WERI-Rb-1 (cell line): ENCODE measurements at places on chromosomes 16 and 17.

- DNase-seq = no peak
Observed at GRCh38 chr17:78129351-78130089, 965 bp upstream of the TMC6 start.

- DNase-seq = no peak
Observed at GRCh38 chr16:15484662-15485061, 50.3 kb downstream of the BMERB1 start.

DNA sequence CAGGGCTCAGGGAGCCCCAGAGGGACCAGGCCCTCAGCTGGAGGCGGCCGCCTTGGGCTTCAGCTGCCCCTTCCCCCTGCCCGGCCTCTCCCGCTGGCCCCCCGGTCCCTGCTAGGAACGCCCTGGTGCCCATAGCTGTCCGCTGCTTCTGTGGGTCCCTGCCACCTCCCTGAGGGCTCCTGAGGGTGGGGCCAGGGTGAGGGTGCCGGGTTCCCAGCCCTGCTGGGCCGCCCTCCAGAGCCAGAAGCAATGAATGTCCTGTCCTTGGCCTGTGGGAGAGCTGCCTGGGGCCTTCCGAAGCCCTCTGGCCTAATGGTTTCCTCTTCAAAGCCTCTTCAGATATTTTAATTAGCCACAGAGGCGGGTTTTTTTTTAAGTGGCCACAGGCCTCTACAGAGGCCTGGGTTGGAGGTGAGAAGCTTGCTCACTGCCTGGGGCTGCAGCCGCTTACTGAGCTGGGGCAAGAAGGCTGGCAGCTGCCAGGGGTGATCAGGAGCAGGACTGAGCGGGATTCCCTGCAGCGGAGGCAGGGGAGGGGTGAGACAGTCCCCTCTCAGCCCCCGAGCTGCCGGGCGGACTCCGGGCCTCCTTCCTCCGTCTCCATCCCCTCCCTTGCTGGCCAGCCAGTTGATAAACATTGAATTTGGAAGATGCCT, 9.9 kb downstream of the CENPX start:
- no peak for DNase-seq

DNA sequence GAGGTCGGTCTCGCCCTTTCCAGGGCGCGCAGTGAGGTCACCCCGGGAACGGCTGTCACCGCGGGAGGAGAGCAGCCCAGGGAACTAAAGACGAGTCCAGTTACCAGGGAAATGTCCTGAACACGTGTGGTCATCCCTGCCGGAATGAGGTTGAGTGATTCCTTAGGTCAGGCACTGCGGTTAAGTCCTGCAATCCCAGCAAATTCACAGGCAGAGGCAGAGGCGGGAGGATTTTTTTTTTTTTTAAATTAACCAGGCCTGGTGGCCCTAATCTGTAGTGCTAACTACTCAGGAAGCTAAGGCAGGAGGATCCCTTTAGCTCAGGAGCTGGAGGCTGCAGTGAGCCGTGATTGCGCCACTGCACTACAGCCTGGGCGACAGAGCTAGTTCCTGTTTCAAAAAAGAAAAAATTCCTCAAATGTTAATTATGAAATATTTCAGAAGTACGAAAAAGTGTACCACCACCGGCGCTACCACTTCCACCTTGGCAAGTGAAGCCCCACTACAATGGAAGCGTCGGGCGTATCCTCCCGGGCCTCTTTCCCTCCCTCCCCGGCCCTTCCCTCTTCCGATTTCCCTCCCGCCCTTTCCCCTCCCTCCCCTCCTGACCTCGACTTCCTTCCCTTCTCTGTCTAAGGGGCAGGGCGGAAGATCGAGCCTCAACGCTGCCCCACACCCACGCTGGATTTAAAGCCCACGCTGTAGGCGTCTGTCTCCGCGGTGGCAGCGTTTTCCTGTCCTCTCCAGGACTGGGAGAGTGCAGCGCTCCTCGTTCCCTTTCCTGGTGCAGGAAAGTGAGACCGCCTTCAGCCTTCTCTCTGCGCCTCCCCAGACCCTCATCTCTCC, 27.3 kb downstream of the SLFN11 start:
- DNase-seq = no peak

- peak; percentile 11 for DNase-seq
Observed at GRCh38 chr16:81522108-81522701, 77.6 kb downstream of the CMIP start.

DNA sequence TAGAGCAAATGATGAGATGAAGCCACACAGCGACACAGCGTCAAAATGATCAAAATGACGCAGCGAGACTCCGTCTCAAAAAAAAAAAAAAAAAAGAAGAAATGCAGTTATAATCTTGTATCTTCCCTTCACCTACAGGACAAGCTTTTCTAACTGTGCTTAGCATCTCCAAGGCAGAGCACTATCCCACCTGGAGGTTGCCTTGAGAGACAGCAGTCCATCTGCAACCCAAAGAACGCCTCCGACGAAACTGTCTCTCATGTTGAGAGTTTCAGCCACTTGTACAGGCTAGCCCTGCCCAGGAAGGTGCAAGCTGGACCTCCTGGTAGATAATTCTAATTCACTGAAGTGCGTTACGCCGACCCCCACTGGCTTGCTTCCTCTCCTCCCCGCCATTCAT, 46.7 kb upstream of the GCSH start:
- DNase-seq = no peak

GRCh38 chr17:70024253-70024652, 50.8 kb upstream of the KCNJ16 start:
- no peak for DNase-seq

- DNase-seq = peak; percentile 88
Observed at GRCh38 chr17:67322042-67322787, 44.2 kb downstream of the PSMD12 start.

- DNase-seq = no peak
Observed at GRCh38 chr16:60949800-60950199, 1086.4 kb downstream of the CDH8 start.

DNA sequence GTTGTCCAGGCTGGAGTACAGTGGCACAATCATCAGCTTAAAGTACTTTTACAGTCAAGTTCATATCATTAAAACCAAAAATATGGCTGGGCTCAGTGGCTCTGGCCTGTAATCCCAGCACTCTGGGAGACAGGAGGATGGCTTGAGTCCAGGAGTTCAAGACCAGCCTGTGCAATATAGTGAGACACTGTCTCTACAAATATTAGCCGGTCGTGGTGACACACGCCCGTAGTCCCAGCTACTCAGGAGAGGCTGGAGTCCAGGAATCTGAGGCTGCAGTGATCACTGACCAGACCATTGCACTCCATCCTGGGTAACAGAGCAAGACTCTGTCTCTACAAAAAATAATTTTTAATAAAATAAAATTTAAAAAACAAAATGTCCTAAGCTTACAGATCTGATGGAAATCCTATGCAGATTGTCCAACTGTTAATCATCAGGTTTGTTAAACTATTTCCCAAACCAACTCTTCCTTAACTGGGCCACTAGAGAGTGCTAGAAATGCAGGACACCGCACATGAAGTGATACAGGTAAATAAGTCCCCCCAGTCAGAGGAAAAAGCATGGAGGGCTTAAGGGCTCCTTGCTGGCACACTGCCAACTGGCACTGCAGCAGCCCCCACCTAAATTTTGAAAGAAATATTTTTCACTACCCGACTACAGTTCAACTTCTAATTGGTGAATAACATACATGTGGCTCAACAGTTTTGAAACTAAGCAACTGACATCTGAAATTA, 2.8 kb downstream of the USP22 start:
- DNase-seq = peak; percentile 51

DNA sequence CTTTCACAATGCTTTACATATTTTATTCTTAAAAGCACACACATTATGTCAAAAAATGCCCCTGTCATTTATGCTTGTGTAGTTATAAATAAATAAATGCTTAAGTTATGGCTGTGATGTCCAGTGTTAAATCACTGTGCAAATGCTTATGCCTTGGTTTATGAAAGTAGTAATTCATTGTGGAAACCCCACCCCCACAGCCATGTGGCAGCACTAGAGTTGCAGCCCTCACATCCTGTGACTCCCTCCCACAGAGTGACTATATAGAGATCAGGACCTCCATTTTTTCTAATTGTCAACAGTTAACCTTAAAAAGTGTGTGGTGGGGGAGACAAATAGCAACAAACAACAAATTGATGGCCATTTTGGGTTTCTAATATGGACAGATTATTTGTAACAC, 2.4 kb downstream of the SKAP1 start:
- no peak for DNase-seq

GRCh38 chr17:29124925-29125273, 55.3 kb downstream of the MYO18A start:
- no peak for DNase-seq

GRCh38 chr16:89633064-89633631, 19.7 kb downstream of the DPEP1 start:
- no peak for DNase-seq

DNA sequence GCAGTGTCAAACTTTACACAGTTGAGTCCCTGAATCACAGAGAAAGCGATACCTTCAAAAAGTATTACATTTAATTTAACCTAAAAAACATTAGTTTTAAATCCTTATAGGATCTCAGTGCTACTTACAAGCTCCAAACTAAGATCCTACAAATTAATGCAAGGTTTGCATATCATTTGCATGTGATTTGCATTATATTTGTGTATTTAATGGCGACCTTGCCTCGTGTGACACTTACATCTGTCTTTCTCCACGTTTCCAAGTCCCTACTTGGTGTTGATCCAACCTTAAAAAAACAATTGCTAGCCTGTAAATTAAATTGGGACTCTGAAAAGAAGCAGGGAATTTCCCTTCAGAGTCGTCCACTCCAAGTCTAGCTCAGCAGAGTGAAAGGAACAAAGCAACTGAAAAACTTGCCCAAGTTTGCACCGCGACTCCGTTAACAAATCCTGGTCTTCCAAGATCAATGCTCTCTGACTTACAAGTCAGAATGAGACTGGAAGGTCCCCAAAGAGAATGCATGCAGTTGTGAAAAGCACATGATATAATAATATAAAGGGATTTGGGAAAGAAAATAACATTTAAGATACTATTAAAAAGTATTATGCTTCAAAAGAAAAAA, 739 bp upstream of the FAM117A start:
- DNase-seq = no peak

- no peak for DNase-seq
Observed at GRCh38 chr17:28843816-28844148, 1.2 kb upstream of the FAM222B start.

- DNase-seq = no peak
Observed at GRCh38 chr16:89696670-89697128, 4.8 kb downstream of the SPATA2L start.

DNA sequence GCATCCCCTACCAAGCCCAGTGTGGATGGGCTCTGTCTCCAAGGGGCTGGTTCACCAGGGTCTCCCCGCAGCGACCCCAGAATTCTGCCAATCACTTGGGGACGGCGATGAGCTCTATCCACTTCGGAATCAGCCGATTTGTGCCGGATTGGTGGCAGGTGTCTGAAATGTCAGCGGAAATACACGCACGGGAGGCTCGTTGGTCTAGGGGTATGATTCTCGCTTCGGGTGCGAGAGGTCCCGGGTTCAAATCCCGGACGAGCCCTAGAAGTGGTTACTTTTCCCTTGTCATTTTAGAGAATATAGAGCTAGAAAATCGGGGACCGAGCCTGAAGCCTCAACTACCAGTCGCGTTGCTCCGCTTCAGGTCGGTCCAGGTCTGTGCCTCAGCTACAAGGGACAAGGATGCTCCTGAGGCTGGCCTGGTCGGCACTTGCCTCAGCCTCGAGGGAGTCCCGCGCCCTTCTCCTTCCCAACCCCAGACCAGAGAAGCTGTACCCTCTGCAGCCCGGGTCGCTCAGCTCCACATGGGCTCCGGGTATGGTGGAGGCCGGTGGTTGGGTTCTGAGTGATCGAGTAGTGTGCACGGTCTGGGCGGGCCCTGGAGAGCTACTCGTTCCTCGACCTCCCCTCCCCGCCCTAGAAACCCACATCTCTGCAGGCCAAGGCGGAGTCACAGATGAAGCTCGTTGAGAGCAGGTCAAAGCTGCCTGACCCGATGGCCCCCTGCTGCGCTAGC, 16.0 kb upstream of the OR1F1 start:
- no peak for DNase-seq

DNA sequence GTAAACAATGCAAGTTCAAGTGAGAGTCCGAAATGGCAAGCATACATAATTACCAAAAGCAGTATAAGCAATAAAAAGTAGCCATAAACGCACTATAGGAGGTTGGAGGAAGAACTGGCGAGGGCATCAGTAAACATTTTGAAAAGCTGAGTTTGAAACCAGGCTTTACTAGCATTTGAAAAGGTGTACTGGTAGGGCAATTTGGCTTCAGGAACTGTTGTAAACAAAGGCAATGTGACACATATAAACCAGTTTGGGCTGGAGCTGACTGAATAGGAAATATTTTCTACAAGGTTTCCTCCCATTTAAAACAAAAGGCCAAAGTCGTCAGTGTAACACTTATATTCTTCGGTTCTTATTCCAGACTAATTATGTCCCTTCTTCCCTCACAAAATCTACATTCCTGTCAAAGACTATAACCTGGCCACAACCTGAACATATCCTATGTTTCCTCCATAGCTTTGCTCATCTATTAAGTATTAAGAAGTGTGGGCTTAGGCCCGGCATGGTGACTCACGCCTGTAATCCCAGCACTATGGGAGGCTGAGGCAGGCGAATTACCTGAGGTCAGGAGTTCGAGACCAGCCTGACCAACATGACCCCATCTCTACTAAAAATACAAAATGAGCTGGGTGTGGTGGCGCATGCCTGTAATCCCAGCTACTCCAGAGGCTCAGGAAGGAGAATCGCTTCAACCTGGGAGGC, 7.8 kb downstream of the CBX1 start:
- no peak for DNase-seq

DNA sequence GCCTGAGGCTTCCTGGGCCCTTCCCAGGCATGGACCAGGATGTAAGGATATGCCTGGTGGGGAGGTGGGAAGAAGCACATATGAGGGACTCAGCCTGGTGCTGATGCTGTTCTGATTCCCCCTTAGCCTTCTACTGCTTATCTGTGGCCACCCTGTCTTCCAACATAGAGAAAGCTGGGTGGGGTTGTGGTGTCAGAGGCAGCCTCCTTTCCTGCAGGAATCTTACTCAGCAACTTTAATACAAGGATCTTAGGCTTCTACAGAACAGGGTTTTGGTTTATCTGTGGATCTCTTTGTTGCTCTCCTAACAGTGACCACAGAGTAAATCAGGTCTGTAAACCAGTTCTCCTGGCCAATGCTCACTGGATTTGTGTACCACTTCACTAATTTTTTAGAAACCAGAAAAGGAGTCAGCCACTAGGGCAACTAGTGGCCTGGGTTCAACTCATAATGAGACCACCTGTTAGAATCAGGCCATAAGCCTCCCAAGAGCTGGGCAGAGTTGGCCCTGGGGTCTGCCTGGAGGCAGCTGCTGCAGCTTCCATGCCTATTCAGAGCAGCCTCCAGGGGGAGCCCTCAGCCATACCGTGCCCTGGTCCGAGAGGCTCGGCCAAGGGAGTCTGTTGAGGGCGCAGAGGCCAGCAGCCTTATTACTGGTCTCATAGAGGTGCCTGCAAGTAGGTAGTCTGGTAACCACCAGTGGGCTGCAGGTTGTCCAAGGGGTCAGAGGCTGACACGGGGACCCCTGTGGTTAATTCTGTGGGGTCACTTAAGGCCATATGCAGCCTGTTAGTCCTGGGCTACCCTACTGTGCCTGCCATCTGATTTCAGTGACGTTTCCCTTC, 7.1 kb downstream of the HAS3 start:
- DNase-seq = peak; percentile 82

DNA sequence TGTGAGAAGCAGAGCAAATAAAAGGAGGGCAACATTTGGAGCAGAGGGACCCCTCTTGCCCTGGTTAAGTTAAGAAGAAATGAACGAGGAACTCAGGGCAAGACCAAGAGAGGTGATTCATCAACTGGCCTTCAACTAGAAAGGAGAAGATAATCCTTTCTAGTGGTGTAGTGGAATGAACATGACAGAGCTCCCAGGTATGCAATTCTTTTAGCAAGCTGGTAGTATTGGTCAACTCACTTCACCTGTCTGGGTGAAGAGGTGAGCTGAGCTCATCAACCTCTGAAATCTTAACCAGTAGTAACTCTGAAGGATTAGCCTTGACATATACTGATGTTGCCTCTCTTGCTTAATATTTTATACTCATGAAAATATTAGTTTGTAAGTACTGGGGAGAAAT, 1024.7 kb upstream of the GOT2 start:
- no peak for DNase-seq
